IPS DF 19.7 (cell line): ENCODE measurements at places on chromosomes 16 and 17.

DNA sequence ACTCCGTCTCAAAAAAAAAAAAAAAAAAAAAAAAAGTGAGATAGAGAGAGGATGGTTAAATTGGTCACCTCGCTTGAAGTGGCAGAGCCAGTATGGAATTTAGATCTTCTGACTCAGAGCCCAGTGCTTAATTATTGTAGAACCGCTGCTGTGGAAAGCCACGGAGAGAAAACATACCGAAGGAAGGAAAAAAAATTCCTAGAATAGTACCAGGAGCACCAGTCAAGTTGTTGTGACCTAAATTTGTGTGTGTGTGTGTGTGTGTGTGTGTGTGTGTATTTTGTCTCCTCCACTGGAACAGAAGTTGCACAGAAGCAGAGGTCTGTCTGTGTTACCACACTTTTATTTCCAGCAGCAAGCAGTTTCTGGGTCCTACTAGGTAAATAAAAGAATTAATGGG, 10.6 kb upstream of the NUP85 start:
- DNase-seq = no peak

DNA sequence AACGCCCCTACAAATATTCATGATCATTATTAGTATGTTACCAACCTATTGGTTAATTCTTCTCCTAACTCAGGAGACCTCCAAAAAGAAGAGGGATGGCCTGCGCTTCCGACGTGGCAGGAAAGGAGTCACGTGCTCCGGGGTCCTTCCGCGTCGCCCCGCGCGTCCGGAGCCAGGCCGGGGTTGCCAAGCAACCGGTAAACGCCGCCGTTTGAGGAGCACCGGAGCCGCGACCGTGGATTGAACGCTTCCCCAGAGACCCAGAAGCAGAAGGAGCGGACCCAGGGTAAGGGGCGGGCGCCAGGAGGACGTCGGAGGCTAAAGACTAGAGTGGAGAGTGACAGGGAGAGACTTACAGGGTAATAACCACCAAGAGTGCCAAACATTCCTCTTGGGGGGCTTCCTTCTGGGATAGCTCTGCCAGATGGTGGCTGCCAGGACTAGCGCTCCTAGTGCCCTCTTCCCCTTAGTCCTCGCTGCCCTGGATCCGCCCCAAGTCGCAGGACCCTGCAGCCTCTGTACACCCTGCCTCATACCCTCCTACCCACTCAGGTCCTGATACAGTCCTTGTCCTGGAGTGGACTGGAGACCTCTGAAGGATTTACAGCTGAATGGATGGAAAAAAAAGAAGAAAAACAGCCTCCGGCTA, at the start of gene DNAI2:
DNAI2 (plus strand) TSS at position 175 of the 649 bp plus-strand sequence. CDS start 7,584 bp downstream, outside the sequence.
- no peak for DNase-seq

GRCh38 chr17:7043497-7044198, at the start of gene SLC16A11:
TSS of gene SLC16A11 (minus strand) at chr17:7044092. CDS start at chr17:7043513, 579 bp downstream.
- DNase-seq = no peak

DNA sequence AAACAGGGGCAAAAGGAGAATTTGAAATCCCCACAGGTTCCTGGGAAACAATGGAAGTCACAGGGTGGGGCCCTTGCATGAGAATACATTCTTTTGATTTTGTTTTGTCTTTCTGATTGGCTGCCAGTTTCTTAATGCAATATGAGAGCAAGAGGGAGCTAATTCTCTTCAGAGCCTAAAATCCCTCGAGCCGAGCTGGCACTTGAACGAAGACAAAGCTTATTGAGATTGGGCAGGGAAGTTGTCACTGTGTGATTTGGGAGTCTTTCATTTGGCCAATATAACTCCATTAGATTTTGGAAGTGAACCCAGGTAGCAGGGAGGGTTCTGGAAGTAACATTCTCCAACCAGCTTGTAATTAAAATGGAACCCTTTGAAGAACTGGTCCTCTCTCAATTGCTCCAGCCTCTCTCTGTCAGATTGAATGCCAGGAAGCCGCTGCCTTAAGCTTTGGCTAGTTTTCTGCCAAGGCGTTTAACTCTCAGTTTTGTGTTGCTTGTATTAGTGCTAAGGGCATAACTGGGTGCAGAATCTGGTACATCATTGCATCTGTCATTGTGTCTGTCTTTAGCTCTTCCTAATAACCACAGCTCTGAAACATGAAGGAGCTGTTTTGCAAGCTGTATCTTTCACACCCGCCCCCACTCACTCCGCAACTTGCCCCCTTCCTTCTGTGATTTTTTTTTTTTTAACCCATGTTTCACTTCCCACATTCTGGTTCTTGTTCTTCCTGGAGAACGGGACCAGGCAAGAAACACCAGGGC, 272.0 kb downstream of the MAF start:
- no peak for DNase-seq

DNA sequence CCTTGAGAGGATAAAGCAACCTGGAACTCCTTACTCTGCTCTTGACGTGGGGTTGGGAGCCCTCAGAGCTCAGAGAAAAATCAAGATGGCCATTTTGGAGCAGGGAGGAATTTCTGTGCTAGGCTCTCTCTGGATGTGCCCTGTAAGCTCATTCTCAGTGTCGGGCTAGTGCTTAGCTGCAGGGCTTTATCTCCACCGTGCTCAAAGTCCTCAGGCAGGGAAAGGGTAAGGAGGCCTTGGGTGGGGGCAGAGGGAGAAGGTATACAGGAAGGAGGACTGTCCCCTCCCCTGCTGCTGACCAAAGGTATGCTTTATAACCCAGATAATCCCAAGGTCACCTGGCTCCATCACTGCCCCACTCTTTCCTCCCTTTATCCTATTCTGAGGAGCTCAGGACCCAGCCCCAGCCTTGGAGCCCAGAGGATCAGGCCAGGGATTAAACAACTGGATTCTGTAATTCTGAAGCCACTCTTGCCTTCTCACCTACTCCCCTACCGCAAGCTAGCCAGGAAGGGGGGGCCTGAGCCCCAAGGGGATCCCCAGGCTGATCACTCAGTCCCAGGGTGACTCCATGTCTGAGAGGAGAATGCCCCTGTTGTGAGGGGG, 1.1 kb downstream of the DHRS11 start:
- no peak for DNase-seq

GRCh38 chr17:20008242-20009051, 712 bp upstream of the SPECC1 start:
- DNase-seq = no peak

- DNase-seq = no peak
Observed at GRCh38 chr16:64356267-64356666, 765.6 kb downstream of the CDH11 start.

DNA sequence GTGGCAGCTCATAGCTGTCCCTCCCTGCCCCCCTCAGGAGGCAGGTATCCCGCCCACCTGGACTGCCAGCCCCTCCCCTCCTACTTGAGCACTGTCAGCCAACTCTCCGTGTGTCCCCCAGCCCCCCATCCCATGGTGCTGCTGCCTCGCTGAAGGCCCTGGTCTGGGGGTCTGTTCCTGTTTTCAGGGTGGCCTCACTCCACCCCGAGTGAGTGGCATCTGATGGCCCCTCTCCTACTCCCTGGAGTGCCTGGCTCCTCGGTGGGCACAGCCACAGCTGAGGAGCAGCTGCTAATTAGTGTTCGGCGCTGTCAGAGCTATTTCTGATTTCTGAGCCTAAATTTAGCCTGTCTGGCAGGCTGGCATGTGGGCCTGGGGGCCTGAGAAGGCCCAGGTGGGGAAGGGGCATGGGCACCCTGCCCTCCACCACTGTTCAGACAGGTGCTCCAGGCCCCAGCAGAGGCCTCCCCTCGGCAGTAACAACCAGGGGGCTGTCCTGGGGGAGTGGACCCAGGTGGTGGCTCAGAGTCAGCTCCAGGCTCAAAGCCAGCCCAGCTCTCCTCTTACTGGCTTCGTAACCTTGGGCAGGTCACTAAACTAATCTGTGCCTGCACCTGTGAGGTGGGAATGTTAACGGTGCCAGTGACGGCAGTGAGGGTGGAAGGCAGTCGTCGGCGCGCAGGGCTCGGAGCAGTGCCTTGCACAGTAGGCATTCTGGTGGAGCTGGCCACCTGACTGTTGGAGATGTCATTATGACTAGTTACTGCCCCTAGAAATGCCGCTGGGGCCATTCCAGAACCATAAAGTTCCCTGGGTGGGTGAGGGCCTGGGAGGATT, 6.5 kb downstream of the FMNL1 start:
- no peak for DNase-seq
